ENCODE measurements at places on chromosomes 12 and 14.
A peak's percentile ranks its signal among the peaks of the same experiment; 100 is the strongest.

- no peak for DNase-seq
Observed at GRCh38 chr12:41778934-41779333, 365.7 kb downstream of the GXYLT1 start.

DNA sequence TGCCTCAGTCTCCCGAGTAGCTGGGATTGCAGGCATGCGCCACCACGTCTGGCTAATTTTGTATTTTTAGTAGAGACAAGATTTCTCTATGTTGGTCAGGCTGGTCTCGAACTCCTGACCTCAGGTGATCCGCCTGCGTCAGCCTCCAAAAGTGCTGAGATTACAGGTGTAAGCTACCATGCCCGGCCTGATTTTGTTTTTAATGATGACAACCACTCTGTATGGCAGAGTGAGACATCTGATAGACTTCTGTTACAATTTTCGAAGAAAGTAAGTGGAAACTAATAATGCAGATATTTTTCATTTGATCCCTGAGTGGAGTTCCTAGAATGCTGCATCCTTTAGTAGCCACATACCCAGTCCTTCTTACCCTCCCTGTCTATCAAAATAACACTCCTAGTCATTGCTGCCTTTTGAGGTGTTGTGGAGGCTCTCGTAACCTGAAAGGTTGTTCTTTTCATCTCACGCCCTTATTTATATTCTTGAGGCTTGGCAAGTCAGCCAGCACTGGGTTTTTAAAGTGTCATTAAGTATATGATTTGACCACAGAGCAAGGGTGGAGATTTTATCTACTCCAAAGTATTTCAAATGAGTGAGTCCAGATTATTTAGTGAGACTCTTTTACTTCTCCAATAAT, 5.9 kb upstream of the EID3 start:
- DNase-seq = no peak

- no peak for DNase-seq
Observed at GRCh38 chr12:95173392-95174251, 43.6 kb downstream of the FGD6 start.

DNA sequence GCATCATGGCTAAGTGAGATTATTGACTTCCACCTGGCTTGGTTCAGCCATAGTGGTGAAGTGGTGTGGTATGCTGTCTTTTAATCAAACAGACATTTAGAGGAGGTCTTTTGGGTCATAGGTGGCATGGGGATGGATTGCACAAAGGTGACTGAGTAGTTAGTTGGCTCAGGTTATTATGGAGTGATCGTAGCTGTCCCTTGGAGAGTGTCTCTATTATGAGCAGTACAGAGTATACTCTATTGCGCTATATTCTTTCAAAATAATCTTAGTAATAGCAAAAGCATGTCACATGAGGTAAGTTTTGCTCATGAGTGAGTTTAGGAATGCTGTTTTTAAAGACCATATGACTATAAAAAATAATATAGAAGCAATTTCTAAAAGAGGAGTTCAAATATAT, 60.4 kb downstream of the RASSF8 start:
- peak; percentile 66 for DNase-seq

GRCh38 chr14:56208520-56208919, 90.3 kb downstream of the PELI2 start:
- DNase-seq = no peak

DNA sequence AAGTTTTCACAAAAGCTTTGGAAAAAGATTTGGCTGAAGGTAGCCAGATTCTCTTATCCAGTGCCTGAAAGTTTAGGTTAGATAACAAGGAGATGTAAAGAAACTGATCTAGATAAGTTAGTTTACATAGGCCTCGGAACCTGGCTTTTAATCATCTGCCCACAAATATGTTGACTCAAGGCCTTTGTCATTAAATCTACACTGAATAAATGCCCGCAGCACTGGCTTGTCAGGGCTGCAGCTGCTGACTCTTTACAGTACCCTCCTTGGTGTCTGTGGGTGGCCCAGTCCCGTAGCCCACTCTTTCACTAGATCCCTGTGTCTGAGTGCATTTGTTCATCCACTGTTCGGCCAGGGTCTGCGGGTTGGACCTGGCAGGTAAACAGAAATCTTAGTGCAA, 58.0 kb downstream of the TMEM116 start:
- no peak for DNase-seq

GRCh38 chr14:20986811-20987210, 3.0 kb upstream of the METTL17 start:
- DNase-seq = peak; percentile 82

DNA sequence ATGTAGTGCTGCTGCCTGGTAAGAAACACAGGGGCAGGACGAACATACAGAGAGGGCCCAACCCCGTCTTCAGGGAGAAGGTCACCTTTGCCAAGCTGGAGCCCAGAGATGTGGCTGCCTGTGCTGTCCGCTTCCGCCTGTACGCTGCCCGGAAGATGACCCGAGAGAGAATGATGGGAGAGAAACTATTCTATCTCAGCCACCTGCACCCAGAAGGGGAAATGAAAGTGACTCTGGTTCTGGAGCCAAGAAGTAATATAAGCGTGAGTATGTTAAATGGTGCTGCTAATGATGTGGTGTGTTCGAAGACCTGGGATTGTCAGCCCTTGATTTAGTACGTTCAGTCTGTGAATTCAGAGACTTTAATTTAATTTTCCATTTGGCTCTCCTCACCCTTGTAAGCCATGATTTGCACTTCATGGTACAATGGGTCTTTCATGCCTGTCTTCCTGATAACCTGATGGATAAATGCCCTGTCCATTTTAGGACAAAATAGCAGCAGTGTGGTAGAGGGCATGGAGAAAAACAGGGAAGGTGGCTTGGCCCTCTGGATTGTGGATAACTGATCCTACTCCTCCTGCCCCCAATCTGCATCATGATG, 318.9 kb downstream of the SNAPC1 start:
- no peak for DNase-seq

- no peak for DNase-seq
Observed at GRCh38 chr12:67026487-67027246, 242.5 kb upstream of the CAND1 start.

DNA sequence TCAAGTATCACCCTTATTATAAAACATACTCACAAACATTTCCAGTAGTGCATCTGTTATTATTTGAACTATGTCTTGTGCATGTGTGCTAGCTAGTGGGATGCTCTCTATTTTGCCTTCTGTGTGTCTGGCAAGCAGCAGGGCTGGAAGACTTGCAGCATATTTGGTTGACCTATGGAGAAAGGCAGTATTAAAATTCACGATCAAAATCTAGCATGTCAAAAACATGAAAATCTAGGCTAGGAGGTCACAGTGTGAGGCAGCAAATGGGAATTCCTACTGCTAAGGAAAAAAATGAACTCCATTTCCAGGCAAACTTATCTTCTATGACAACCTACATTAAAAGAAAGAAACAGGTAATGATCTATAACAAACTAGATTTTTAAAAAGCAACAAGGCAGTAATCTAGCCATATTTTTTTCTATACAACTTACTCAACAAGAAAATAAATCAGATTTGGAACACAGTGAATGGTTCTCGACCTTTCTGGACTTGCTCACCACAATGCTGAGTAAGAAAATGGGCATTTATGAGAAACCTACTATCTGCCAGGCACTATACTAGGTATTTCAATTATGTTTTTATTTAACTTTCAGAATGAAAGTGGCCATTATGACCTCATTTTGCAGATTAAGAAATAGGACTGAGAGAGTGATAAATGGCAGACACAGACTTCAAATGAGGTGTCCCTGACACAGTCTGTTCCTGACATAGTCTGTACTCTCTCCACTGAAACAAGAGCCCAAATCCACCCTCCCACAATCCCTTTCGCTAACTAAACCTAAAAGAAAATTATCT, 96.8 kb downstream of the TXNDC16 start:
- peak; percentile 49 for DNase-seq

DNA sequence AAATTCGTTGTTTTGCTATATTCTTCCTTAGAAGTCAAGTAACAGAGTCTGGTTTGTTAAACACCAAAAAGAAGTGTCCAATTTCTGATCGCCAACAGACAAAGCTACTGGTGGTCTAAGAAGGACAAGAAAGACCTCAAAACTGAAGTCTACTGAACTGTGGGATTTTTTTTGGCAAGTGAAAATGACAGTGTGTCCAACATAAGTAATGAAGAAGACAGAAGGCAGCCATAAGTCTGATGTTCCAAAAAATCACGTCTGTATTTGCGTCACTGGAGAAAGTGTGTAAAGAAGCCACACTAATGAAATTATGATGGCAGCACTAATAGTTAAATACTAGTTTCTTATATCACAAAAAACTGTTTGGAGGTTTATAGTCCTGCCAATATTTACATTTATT, 32.6 kb downstream of the WASHC3 start:
- DNase-seq = no peak

- DNase-seq = no peak
Observed at GRCh38 chr14:97796511-97796910, 999.3 kb downstream of the VRK1 start.

GRCh38 chr12:20451761-20452160, 83.4 kb downstream of the PDE3A start:
- DNase-seq = peak; percentile 79
